ENCODE measurements at places on chromosomes 7 and 10.
A peak's percentile ranks its signal among the peaks of the same experiment; 100 is the strongest.

GRCh38 chr10:87722716-87723115 lies 63.0 kb downstream of the PAPSS2 start:
- no peak for DNase-seq

DNA sequence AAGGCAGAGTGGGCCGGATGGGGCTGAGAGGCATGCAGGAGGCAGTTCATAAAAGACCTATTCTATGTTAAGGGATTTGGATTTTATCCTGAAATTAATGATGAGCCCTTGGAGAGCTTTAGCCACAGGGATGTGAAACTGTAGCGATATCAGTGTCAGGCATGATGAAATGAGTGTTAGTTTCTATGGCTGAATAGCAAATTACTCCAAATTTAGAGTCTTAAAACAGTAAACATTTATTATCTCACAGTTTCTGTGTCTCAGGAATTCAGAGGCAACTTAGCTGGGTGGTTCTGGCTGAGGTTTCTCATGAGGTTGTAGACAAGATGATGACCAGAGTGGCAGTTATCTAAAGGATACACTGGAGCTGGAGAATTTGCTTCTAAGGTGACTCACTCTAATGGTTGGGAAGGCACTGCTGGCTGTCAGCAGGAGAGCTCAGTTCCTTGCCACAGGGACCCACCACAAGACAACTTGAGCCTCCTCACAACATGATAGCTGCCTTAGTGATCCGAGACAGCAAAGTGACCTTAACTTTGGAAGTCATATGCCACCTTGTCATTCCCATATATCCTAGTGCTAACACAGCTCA lies 36.7 kb upstream of the SFTPD start:
- no peak for DNase-seq

DNA sequence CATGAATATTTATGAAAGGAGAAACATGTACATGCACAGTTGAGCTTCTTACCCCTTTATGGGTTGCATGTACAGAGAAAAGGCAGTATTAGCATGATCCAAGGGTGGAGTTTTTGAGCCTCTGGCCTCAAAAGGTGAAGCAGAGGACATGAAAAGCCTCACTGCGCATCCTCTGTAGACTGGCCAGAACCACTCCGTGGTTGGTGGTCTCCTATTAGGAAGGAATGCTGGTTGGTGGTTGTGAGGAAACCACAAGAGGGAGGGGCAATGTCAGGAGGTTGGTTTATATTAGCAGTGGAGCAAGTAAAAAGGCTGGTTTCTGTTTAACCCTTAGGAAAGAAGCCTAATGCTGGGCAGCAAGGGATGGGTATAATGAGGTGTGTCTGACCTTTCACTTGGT lies 37.5 kb downstream of the AHCYL2 start:
- DNase-seq, result no peak

- no peak for DNase-seq
These were observed 46.9 kb downstream of the TMEM26 start for GRCh38 chr10:61406242-61406641.

DNA sequence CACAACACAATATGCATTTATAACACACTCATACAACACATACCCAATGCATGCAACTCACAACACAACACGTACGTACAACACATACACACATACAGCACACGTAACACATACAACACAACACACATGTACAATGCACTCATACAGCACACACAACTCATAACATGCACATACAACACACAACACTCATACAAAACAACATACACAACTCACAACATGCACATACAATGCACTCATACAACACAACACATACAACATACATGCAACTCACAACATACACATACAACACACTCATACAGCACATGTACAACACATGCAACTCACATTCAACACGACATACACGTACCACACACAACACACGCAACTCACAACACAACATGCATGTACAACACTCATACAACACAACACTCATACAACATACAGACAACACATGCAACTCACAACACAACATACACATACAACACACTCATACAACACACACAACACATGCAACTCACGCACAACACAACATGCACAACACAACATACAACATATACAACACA lies 21.8 kb downstream of the DIP2C start:
- DNase-seq, result no peak

GRCh38 chr7:81285142-81285871 lies 366.5 kb upstream of the SEMA3C start:
- DNase-seq, result no peak

- no peak for DNase-seq
These were observed 33.2 kb upstream of the NAMPT start for GRCh38 chr7:106317971-106318370.

DNA sequence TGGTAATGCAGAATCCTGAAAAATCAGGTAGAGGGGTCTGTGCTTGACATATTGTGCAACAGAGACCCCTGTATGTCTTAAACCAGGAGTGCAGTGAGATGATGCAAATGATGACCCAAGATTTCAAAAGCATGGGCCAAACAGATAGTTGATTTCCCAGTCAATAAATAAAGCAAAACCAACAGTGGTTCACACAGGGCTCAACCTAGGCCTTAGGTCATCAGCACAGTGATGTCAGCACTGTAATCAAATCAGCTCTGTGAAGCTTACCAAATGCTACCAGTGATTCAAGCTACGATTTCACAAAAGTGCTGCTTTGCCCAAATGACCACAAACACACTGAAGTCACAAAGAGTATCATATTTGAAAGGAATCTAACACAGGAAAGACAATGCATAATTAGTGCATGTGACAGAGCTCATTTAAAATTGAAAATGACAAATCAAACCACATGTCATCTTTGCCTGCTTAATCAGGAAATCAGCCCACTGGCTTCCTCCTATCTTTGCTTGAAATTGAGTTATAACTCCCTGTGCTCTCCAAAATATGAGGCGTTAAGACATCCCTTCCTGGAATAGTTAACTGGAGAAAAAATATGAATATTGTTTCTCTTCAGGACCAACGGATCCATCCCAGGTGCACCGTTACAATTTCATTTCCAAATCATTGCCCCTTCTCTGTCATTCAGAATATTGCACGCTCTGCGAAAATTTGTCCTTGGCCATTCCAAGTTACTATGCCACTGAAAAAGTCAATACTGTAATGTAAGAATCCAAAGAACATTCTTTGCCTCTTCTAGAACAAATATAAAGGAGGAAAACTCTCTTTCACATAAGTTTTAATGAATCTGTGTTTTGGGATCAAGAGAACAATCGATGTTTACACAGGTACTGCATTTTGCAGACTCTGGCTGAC lies 41.9 kb upstream of the ASL start:
- DNase-seq, result no peak

GRCh38 chr7:22992874-22993840 lies 20.8 kb downstream of the HYCC1 start:
- no peak for DNase-seq

DNA sequence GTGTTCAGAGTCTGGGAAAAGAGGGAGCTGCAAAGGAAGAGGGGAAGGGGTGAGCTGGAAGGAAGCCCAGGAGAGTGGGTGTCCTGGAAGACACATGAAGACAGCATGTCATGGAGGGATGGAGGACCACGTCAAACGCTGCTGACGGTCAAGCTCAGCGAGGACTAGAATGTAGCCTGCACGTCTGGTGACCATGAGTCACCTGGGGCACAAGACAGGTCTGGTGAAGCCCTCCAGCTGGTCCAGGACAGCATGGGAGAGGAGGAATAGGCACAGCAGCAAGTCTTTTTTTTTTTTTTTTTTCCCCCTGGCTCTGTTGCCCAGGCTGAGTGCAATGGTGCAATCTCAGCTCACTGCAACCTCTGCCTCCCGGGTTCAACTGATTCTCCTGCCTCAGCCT lies 19.6 kb upstream of the AMZ1 start:
- no peak for DNase-seq

DNA sequence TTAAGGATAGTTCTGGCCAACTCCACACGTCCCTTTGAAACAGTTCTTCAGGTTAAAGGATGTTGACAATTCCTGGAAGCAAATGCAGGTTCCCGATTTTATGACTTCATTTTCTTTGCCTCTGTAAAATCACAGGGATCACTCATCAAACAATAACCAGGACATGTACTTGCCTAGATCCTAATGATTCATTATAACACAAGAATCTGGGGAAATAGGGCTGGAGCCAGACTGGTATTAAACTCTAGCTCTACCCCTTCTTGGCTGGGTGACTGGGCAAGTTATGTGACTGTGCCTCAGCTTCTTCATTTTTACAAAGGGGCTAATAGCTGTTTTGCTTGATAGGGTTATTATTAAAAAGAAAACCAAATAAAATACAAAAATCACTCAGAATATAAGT lies 56.0 kb upstream of the KCND2 start:
- DNase-seq, result no peak

DNA sequence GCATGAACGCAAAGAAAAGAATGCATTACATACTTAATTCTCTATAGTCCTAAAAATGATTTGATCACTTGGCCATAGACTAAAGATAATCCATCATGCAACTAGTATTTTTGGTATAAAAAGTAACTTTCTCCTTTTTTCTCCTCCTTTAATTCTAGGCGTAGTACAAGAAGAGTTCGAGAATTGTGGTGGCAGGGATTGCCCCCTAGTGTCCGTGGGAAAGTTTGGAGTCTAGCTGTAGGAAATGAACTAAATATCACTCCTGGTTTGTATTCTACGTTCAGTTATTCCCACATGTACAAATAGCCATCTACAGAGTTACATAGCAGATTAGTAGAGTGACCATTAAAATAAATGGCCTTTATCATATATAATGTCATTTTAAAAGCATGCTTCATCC lies 45.5 kb upstream of the HELLS start:
- DNase-seq, result no peak

- no peak for DNase-seq
These were observed 601.3 kb downstream of the GALNT17 start for GRCh38 chr7:71733107-71733870.

- no peak for DNase-seq
These were observed 7.2 kb upstream of the PGAM2 start for GRCh38 chr7:44072364-44073231.

DNA sequence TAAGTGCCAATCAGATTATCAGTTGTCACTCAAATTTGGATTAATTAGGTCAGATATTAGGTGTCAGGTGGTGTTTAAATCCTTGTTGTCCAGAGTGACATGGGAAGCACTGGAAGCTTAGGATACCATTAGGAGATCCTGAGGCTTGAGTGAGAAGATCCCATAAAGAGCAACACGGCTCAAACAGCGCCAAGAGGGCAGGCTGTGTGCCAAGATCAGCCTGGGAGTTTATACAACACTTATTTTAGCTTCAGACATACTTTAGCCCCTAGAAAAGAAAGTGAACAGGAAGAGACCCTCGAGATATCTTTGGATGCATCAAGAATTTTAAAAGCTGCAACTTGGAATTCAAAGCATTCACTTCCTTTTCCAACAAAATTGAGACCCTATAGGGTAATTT lies 14.2 kb upstream of the ACTA2 start:
- DNase-seq, result no peak

DNA sequence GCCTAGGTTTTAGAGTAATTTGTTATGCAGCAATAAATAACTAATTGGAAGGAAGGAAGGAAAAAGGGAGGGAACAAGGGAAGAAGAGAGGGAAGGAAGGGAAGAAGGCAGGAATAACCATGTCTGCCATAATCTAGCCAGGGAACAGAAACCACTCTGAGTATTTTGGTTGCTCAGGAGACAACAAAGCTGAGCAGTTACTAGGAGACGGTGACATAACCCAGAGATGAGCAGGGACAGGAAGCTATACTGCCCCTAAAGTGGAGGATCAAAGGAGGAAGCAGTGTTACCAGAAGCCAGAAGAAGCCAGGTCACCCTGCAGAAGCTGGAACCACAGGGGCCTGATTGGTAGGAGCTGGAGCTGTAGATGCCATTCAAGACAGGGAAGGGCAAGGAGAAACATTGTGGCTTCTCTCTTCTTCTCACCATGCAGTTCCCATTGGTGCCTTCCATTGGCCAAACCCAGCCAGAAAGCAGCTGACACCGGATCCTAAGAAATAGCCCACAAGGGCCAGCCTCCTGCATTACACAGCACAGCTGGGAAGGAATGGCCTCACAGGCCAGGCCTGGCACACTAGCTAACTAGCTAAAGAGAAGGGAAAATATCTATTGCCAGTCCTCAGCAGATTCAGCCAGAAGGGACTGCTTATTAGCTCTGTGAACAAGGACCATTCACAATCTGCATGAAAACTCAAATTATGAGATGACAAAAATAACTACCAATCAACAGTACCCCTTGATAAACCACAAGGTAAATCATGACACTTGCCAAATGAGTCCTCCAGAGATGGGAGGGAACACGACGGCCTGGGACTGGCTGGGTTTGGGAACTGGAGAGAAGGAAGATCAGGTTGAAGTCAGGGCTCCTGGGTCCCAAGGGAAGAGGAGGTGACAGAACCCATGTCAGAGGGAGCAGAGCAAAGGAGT lies 184.5 kb upstream of the NFE2L3 start:
- no peak for DNase-seq

DNA sequence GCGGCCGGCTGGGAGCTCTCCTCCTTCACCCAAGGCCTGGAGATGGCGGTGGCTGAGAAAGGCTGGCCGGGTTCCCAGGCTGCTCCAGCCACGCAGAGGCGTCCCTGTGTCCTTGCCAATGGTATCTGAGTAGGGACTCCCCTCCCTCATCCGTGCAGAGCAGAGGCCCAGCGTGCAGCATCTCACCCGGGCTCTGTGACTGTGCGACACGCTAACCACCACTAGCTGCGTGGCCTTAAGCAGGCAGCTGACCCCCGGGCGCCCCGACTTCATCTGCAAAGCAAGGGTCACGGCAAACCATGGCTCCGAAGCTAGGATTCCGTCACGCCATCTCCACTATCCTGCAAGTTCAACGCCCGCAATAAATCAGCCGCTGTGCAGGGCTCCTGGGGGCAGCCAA lies 47.2 kb upstream of the TNRC18 start:
- DNase-seq, result no peak

GRCh38 chr7:2870471-2870931 lies 26.4 kb upstream of the GNA12 start:
- peak; percentile 20 for DNase-seq

DNA sequence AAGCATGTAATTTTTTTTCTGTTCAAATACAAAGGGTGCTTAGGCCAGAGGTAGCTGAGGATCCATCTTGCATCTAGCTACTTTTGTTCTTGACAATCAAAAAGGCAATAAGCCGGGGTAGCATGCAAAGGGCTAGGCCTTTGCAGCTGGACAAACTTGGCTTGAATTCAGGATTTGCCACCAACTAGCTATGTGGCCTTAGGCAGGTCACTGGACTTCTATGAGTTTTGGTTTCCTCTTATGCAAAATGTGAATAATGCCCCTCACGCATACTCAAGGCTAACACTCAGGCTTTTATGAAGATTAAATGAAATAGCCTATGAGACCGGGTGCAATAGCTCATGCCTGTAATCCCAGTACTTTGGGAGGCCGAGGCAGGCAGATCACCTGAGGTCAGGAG lies 19.3 kb downstream of the GFRA1 start:
- DNase-seq, result no peak

GRCh38 chr7:129522971-129523340 lies 20.6 kb downstream of the SMKR1 start:
- no peak for DNase-seq

GRCh38 chr10:64977915-64978314 lies 1456.7 kb downstream of the REEP3 start:
- DNase-seq, result no peak

DNA sequence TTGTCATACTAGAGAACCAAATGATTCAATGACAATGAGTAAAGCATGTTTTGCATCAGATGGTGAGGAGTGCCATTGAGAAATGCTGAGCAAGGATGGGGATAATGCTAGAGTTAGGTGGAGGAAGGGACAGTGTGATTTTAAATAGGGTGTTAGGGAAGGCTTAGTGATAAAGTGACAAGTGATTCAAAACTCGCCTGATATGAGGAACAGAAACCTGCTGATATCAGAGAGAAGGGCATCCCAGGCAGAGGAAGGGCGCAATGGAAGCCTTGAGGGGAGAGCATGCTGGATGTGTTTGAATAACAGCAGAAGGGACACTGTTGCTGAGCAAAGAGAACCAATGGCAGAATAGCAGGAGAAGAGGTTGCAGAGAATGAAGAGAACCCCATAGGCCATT lies 196.2 kb downstream of the NRG3 start:
- no peak for DNase-seq

Measured in activated CD4-positive, CD25-positive, alpha-beta regulatory T cell (primary cell).